Stimulated activated naive CD4-positive, alpha-beta T cell (primary cell): ENCODE measurements at places on chromosomes 5 and 9.

DNA sequence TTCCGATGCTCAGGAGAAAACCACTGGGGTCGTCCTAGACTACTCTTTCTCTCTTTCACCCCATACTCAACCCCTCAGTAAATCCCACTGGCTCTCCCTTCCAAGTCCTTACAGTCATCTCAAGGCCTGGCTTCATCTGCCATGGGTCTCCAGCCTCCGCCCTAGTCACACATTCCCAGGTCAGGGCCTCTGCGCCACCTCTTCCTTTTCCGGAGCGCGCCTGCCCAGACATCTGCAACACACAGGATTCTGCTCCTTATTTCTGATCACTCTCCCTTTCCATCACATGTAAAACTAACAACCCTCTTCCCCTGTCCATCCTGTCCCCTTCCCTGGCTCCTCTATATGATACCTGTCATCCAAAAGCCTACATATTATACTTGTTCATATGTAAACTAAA, 39.8 kb downstream of the RAPGEF1 start:
- DNase-seq, result no peak

DNA sequence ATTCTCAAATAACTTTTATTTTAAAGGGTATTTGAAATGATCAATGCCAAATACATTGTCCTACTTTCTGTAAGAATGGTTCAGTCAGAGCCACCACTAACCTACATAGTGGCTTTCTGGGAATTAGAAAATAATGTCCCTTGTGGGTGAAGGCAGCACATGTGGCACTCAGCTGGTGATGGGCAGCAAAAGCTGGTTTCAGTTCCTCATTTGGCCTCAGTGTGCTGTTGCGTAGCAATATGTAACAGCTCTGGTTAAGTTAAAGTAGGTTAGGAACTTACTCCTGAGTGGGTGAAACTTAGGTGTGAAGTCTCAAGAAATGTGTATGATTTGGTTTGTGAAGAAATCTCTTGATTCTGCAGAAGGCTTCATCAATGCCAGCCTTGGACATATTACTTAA, 99.6 kb upstream of the SPEF2 start:
- no peak for DNase-seq

- DNase-seq, result no peak
Observed at GRCh38 chr9:113499153-113499875, 35.8 kb downstream of the RGS3 start.

DNA sequence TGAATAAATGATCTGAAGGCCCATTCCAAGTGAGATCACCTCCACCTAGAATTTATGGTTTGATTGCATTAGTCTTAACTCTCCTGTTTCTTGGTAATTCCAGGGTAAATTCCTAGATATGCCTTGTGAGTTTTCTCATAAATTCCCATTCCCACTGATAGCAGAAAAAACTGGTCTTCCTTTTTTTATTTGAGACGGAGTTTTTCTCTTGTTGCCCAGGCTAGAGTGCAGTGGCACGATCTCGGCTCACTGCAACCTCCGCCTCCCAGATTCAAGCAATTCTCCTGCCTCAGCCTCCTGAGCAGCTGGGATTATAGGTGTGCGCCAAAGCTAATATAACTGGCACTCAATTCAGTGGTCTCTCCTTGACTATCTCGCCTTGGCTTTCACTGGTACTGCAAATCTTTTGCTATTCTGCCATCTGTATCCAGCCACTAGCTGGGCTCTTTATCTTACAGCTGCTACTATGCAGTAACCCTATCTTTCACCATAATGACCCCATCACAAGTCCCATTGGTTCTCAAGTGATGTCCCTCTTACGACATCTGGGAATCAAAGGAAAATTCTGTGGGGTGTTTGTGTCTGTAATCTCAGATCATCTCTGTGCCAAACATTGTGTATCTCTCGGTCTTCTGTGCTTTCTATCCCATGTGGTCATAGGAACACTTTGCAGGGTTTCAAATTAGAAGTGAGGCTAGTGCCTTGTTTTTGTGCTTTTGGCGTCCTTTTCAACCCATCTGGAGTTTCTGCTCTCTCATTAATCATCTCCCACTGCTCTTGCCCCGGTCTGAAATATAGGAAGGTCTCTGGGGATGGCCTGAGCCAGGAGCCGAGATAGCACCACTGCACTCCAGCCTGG, 14.4 kb downstream of the HNRNPK start:
- DNase-seq, result no peak

GRCh38 chr9:120366644-120367019, 213.3 kb downstream of the CDK5RAP2 start:
- DNase-seq, result no peak

DNA sequence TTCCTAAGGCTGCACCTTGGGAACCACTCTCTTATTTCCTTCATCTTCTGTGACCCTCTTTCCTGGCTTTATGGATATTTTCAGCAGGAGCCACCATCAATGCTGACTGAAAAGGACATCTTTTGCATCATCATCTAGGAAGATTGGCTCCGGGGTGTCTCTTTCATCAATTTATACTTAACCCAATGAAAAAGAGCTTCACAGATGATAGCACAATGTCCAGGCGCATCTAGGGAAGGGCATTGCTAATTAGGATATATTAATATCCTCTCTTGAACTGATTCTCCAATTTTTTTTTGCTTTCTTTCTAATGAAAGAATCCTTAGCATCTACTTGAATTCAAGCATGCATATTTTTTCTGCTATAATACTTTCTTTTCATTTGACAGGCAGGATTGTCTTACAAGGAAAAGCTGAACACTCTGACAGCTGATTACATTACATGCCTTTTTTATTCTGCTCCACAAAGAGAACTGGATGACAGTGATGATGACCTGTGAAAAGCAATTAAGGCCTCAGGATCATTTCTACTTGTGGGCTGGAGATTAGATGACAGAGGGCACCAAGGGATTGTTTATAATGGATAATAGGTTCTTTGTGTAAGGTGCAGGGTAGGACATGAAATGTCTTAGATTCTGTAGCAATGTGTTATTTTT, 60.2 kb downstream of the PCSK1 start:
- no peak for DNase-seq

- DNase-seq, result no peak
Observed at GRCh38 chr5:77590347-77590746, 48.2 kb downstream of the OTP start.

- DNase-seq, result no peak
Observed at GRCh38 chr9:133515615-133516255, 9.0 kb downstream of the MYMK start.

GRCh38 chr5:137263371-137264005, 235.6 kb downstream of the SPOCK1 start:
- DNase-seq, result no peak

- DNase-seq, result no peak
Observed at GRCh38 chr5:75951158-75951557, 132.0 kb upstream of the SV2C start.

- DNase-seq, result no peak
Observed at GRCh38 chr9:76374783-76375559, 19.3 kb downstream of the RFK start.

DNA sequence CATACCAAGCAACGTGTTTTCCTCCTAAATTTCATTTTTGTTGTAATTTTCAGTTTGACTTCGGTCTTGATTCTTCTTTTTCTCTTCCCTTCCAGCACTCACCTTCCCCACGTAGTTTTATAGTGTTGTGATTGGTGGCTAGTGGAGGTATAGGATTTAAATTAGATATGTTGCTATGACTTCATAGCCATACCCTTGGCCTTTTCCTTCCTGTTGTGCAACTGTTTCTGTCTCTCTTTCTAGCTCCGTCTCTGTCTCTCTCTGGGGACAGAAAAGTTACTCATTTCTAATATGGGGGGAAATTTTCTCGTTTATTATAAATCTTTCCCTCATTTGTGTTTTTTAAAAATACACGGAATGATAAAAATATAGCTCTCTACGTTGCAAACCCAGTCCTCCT, 20.6 kb upstream of the C5orf24 start:
- no peak for DNase-seq

- DNase-seq, result peak; percentile 57
Observed at GRCh38 chr5:50666261-50667022, at the start of gene PARP8. Gene PARP8, plus strand, starts transcription at chr5:50666637. Its CDS starts 459 bp downstream, at chr5:50667096.

GRCh38 chr5:1199649-1200494, 1.5 kb upstream of the SLC6A19 start:
- DNase-seq, result no peak

DNA sequence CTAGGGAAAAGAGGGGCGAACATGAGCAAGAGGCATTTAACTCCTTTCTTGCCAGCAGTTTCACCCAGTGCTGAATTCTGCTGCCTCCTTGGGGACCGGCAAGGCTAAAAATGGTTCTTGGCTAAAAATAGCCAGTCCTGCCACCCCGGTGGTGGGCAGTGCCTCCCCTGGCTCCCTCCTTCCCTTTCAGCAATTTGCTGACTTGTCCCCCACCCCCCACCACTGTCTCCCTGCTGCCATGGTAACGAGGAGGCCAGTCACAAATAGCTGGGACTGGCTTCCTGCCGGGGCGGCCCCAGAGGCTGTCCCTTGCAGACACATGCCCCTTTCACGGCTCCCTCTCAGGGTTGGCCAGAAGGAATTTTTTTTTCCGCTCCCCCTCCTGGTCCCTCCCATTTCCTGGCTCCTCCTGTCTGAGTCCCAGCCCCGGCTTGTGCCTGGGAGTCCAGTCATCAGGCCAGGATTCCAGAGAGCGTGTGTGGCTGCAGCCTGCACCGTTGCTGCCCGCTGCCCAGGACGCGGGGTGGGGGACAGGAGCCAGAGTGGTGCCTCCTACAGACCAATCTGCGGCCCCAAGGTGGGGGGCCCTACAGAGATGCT, 130.3 kb downstream of the RGS3 start:
- no peak for DNase-seq

DNA sequence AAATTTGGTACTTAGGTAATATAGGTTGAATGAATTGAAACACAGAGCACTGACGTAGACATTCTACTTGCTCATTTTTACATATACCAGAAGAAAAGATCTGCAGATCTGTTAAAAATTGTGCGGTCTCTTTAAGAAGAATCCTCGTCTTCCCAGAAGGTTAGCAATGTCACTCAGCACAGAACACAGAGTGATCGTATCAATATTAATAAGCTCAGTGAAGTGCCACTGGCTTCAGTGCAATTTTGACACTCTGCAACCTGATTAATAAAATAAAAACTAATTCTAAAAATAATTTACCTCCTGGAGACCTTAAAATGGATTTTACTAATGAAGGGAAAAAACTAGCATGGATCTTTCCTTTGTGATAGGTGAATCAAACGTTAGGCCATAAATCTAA, 356.1 kb upstream of the DMAC1 start:
- DNase-seq, result no peak

DNA sequence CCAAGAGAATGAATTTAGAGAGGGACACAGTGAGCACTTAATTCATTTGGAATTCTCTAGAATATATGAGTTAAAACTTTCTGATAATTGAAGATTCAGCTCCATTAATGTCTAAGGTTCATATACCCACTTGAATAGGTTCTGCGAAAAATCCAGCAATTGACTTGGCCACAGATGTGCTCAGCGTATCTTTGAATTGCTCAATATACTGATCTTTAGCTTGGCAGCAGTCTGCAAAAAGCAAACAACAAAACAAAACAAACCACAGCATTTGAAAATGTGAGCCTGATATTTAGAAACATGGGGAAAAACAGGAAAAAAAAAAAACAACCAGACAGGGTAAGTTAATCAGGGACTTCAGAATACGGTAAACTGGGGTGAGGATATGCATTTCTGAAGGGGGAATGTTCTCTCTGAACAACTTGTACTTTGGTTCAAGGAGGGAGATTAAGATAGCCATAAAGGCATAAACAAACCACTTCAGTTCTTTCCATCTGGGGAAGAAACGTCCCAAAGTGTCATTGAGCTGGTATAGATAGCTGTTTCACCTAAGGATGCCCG, 21.4 kb downstream of the AGXT2 start:
- DNase-seq, result no peak

- DNase-seq, result no peak
Observed at GRCh38 chr9:127755061-127756060, 20.3 kb upstream of the TOR2A start.

DNA sequence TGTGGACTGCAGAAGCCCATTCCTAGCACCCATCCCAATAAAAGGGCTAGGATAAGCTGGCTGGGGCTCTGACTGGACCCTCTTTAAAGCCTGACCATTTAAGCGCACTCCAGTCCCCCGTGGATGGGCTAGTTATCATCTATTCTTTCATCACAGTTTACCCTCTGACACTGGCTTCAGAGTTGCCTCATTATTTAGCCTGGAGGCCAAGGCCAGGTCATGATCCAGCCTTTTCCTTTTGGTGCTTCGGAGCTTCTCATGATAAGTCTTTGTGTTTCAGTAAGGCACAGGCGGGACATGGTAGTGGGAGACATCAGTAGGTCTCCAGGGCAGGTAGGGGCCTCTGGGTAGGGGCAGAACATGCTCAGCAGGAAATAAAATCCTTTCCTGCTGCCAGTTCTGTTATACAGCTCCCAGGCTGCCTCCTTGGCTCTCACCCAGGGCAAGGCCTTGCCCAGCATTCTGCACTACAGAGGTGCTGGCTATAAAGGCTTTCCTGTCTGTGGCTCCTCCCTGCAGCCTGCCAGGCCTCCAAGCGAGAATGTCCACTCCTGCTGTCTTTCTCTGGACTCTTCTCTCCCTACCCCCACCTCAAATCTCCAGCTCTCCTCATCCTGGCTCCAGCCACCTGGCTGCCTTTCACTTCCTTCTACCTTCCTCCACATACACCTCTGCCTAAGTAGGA, 128.8 kb downstream of the FSTL4 start:
- no peak for DNase-seq

DNA sequence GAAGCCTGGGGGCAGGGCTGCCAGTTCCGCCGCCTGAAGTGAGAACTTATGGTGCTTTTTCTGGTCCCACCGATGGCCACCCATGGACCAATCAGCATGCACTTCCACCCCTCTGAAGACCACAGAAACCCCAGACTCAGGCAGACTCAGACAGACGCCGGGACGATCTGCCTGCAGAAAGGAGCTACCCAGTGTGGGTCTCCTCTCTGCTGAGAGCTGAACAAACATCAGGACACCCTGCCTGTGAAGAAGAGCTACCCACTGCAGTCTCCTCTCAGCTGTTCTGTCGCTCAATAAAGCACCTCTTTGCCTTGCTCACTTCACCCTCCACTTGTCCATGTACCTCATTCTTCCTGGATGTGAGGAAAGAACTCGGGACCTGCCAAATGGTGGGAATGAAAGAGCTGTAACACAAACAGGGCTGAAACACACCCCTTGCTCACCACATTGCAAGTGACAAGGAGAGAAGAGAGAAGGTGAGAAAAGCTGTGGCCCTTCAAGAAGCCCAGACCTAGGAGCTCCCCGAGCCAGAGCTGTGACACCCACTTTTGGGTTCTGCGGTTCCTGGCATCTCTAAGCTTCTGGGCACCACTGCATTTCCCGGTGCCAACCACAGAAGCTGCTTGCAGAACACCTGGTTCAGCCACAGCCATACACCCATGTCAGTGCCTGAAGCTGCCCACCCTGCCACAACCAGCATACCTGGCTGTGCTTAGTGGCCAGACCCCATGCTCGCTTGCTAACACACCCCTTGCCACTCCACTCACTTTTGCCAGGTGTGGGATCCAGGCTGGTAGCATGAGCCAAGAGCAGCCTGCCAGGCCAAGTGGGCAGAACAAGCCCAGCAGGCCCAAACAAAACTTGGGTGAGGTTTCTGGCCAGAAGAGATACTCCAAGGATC, 114.3 kb upstream of the TSLP start:
- no peak for DNase-seq

DNA sequence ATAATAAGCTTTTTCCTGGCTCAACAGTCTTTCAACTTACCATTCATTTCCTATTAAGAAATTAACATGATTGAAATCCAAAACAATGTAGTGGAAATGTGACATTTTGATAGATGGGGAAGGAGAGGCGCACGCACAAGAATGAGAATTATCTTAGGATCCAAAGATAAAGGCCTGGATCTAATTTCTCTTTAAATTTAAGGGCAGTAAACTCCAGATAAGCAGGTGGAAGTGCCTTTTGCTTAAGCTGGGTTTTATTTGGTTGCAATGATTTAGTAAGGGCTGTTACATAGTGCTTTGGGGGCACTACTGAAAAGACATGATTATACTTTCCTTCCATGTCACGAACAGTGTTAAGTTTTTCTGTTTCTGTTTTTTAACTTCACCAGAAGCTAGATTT, 17.3 kb downstream of the EQTN start:
- no peak for DNase-seq
